ENCODE measurements at places on chromosomes 16 and 17.

DNA sequence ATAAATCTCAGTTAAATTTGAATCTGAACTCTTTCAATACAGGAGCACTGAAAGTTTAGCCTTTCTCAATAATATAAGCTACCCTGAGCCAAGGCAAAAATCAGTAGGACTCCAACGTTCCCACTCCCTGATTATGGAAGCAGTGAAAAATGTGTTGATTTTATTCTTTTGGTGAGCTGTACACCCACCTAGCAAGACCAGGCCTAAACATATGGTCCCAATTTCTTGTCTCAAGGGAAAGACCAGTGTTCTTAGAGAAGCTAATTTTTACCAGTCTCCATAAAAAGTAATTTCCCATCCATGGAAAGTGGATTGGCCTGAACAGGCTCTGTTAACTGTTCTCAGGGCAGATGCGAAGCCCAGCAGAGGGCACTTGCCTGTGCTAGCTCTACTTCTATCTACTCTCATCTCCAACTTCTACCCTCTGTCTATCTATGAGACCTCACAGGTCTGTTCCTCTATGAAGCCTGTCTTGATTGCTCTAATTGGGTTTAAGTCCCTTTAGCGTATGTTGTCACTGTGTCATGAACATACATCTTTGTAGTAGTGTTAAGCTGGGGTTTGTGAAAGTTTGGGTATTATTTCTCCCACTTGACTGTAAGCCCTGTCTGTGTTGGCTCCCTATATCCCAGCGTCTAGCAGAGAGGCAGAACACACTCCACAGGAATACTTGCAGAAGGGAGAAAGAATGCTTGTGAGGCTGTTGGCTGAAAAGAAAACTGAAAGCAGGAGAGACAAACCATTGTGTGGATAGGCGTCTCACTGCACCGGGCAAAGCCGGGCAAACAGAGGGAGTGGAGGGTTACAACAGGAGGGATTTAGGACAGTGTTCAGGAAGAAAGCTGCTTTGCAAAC lies 167.1 kb upstream of the MAF start:
- DNase-seq: no peak

- no peak for DNase-seq
These were observed 124.5 kb downstream of the GAS7 start for GRCh38 chr17:10073941-10074340.

DNA sequence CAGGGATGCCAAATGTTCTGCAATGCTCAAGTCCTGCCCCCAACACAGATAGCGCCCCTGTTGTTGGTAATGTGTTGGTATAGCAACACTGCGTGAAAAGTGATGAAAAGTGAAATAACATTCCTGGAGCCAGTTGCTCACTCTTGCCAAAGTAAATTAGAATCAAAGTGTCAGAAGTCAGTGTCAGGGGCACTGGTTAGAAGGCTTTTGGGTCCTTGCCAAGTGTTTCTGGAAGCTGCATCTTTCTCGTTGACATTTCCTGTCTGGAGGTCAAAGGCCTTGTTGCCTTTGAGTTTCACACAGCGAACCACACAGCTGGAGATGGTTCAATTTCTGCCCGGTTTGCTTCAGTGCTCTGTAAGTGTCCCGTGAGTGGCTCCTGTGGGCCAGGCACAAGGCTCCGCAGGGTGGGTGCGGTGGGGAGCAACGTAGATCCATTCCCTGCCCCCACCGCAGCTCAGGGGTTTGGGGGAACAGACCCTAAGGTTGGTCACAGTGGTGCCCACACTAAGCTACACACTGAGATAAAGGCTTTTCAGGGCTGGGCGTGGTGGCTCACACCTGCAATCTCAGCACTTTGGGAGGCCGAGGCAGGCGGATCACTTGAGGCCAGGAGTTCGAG lies 3.6 kb upstream of the SLC16A5 start:
- no peak for DNase-seq

DNA sequence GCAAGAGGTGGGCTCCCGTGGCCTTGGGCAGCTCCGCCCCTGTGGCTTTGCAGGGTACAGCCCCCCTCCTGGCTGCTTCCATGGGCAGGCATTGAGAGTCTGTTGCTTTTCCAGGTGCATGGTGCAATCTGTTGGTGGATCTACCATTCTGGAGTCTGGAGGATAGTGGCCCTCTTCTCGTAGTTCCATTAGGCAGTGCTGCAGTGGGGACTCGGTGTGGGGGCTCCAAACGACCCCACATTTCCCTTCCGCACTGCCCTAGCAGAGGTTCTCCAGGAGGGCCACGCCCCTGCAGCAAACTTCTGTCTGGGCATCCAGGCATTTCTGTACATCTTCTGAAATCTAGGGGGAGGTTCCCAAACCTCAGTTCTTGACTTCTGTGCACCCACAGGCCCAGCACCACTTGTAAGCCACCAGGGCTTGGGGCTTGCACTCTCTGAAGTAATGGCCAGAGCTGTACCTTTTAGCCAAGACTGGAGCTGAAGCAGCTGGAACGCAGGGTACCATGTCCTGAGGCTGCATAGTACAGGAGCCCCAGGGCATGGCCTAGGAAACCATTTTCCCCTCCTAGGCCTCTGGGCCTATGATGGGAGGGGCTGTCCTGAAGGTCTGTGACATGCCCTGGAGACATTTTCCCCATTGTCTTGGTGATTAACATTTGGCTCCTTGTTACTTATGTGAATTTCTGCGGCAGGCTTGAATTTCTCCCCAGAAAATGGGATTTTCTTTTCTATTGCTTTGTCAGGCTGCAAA lies 6.0 kb downstream of the PRKAR1A start:
- DNase-seq: no peak

DNA sequence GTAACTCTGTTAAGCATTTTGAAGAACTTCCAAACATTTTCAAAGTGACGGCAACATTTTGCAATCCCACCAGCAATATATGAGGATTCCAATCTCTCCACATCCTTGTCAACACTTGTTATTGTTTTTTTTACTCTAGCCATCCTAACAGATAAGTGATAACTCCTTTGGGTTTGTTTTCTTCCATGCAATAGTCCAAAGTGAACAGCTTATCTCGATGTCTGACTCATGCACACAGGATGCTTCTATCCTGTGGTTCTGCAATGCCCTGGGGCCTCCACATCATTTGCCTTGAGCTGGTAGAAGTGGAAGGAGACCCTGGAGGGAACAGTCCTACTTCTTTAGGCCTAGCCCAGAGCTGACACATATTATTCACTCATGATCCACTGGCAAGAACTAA lies 13.0 kb downstream of the TLE7 start:
- no peak for DNase-seq

- DNase-seq: no peak
These were observed 443 bp downstream of the CSNK2A2 start for GRCh38 chr16:58197314-58198012.

DNA sequence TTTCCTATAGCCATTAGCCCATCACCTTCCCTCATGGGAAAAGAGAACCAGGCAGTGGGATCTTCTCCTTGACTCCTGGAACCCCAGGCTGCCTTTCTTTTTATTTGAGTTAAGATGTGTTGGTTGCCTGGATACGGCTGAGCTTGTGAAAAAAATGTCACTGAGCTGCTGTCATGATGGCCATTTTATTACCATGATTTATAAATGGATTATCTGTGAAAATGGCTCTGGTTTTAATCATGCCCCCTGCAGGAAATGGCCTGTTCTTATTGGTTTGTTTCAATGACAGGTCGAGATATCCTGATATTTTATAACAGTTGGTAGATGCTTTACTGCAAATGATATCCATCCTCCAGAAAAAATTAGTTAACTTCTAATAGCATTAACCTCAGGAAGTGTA lies 640.4 kb downstream of the CDH11 start:
- no peak for DNase-seq

- DNase-seq: no peak
These were observed 7.8 kb upstream of the CHST6 start for GRCh38 chr16:75502916-75503605.

- DNase-seq: no peak
These were observed 724 bp downstream of the UBE2I start for GRCh38 chr16:1309888-1310831.

DNA sequence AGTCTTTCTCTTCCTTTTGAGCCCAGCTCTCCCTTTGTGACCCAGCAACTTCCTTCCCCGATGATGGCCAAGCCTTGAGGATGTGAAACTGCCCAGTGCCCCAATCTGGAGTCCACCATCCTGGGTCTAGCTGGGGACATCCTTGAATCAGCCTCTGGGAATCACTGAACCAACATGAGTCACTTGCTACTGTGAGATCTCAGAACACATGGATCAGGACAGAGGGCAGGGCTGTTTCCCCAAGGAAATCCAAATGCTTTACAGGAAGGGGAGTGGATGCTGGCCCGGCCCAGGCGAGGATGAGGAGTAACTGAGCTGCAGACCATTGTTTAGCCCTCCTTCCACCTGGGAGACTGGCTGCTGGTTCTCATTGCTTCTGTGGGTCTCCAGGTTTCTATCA lies 547.6 kb downstream of the WWOX start:
- DNase-seq: no peak

DNA sequence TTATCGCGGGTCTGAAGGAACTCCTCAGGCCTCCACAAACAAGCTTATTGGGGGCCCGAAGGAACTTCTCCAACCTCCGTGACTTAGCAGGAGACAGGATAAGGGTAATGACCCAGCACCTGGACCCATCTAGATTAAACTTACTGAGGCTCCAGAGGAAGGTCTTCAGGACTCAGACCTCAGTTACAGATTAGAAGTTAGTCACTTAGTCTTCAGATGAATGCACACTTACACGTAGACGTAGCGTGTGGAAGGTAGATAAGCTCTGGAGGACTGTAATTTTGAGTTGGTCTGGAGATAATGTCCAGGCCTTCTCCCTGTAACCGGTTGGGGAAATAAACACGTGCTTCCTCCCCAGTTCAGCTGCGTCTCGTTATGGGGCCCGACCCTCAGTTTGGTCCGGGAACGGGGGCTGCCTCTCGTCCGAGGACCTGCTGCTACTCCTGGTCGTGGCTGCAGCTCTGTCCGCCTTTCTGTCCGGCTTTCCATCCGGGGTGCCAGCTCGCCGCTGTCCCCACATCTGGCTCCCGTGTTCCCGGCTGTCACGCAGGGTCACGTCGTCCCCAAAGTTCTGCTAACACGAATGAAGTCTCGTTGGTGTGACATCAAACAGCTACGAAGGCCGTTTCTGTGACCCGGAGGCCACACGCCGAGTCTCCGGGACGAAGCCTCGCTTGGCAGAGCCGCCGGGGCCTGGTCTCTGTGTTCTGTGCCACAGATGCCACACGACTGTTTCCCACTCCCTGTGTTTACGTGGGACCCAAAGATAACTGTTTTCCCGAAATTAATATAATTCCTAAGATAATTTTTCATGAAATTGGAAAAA lies 11.8 kb upstream of the SECTM1 start:
- no peak for DNase-seq

- no peak for DNase-seq
These were observed 26.9 kb upstream of the SPATA32 start for GRCh38 chr17:45288825-45289224.

DNA sequence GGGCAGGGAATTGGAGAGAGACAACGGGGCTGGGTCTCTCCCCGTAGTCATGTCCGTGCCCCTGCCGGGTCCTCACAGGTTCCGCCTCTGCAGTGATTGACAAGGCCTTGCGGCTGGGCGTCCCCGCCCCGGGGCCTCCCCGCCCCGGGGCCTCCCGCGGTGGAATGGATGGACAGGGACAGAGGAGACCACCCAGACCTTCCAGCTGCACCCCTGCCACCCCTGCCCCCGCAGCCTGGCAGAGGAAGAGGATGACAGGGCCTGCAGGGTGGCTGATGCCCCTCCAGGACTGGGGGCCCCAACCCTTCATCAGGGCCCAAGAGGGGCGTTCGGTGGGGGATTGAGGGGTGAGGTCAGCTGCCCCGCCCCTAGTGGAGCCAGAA lies 216.4 kb upstream of the CIBAR2 start:
- no peak for DNase-seq

DNA sequence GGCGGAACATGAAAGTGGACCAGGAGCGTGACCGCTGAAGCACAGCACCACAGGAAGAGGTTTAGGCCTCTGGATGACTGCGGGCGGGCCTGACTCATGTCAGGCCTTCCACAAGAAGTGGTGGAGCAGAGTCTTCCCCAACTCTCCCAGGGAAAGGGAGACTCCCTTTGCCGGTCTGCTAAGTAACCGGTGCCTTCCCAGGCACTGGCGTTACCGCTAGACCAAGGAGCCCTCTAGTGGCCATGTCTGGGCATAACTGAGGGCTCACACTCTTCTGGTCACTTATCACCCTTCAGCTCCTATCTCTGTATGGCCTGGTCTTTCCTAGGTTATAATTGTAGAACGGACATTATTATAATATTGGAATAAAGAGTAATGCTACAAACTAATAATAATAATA lies 1931.9 kb downstream of the TP53TG3F start:
- DNase-seq: no peak

DNA sequence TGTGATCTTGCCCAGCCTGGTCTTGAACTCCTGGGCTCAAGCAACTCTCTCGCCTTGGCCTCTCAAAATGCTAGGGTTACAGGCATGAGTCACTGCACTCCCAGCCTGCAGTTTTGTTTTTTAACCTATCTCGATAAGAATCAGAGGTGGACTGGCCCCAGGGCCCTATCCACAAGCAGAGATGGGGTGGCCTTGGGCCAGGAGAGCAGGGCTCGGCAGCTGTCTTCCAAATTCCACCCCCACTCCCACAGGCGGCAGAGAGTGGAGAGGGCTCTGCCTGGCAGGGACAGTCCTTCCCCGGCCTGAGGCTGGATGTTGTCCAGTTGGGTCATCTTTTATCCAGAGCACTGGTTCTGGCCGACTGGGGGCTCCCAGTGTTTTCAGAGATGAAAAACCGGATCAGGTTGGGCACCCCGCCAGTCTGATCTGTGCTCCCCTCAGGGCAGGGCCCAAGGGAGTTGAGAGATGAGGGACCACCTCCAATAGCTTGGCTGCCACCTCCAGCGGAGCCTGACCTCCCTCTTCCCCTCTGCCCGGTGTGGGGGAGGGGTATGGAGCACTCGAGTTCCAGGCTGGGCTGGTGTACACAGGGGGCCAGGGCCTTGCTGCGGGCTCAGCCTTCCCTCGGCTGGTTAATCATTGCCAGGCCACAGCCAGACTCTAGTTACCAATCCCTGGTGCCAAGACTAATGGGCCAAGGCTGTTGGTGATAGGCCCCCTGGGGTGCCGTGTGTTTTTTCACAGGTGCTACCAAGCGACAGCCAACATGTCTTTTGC lies 30.3 kb upstream of the MYO15B start:
- DNase-seq: no peak

DNA sequence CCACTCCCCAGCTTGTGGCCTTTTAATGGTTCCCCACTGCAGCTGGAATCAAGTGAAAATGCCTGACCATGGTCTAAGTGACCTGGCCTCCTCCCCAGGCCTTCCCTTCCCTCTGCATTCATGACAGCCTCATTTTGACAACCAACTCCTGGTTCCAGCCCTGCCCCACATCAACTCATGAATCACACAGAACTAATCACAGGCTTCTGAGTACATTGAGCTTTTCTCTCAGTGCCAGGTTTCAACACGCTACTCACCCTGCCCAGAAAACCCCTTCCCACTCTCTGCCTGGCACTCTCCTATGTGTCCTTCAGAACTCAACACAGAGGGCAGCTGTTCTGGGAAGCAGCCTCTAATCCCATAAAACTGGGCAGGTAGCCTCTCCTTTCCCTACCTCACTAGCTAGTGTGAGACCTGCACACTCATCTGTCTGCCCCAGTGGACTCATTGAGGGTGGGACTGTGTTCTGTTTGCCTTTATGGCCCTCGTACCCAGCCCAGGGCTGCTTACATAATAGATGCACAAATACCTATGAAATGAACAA lies 313.6 kb downstream of the GRIN2A start:
- no peak for DNase-seq

Measured in NCI-H1436 treated with DMSO at 0.1 percent for 48 hours (cell line).